Astrocyte of the cerebellum (primary cell): ENCODE measurements at places on chromosomes 11 and 22.

DNA sequence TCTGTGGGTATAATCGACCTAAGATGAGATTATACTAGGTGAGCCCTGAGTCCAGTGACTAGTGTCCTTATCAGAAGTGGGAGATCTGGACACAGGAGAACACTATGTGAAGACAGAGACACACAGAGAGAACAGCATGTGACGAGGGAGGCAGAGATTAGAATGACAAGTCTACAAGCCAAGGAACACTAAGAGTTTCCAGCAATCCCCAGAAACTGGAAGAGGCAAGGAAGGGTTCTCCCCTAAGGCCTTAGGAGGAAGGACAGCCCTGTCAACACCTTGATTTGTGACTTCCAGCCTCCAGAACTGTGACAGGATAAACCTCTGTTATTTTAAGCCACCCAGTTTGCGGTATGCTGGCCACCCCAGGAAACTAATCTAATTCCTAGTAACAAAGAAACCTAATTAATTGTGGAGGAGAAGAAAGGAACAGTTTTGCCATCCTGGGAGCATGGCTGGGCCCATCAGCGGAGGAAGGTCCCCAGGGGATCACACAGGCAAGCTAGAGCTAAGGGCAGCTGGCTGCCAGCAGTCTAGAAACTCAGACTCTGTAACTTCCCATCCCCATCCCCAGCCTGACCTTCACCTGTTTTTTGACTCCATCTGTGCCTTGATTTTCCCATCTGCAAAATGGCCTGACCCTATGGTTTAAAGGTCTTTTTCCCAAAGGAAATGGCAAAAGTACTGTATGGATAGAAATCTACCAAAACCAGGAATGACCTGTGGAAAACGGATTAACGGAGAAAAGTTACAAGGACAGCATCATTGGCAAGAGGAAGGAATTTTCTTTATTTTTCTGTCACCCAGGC, 10.3 kb upstream of the THOC5 start:
- no peak for DNase-seq

- DNase-seq: no peak
These were observed 190.4 kb downstream of the MAML2 start for GRCh38 chr11:96152623-96153022.

DNA sequence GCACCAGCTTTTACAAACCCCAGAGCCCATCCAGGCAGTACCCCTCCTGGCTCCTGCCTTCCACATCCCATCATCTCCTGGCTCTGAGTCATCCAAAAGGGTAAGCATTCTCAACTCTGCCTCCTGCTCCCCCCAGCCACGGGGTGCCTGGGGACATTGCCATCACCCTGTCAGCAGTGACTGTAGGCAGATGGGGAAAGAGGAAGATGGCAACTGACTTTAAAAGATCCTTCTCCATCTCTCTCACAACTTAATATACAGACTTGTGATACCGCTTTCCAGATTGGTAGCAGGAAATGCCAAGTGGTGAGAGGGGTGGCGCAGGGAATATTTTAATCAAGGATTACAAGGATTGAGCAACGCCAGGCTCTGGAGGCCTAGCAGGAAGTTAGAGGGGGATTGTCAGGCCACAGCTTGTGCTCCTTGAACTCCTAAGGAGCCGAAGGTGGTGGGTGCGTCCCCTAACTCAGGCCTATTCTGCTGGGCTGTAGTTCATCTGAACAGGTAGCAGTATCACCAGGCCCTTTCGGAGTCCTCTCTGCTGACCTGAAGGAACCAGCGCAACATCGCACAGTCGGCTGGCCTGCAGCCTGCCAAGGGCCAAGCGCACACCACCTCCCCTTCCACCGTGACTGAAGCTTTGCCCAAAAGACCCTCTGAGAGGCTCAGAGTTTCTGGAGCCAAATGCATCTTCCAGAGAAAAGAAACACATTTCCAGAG, 83.3 kb downstream of the ZC3H12C start:
- no peak for DNase-seq

GRCh38 chr11:63866211-63866610, 27.3 kb downstream of the MARK2 start:
- peak; percentile 54 for DNase-seq

DNA sequence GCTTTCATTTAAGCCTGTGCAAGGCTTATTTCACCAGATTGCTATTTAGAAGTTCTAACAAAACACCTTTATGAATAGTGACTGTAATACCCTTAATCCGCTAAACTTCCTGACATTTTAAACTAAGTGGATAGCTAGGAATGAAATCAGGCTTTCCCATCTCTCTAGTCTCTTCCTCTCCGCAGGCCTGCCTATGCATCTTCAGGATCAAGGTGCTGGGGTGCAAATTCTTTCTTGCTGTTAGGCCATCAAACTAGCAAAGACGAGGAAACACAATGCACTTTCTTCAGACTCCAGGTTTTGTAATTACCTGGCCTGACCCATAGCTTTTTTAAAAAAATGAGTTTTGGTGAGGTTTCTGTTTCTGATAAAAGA, 149.4 kb downstream of the DBX1 start:
- DNase-seq: no peak

DNA sequence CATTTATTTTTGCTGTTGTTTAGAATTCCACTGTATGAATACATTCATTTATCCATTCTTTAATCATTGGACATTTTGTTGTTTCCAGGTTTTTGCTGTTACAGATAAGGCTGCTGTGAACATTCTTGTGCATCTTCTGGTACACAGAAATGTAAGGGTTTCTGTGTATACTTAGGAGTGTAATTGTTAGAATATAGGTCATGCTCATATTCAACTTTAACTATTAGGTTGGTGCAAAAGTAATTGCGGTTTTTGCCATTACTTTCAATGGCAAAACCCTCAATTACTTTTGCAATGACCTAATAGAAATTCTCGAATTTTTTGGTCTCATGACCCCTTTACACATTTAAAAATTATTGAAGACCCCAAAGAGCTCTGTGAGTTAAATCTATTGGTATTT, 17.3 kb downstream of the ACER3 start:
- no peak for DNase-seq

DNA sequence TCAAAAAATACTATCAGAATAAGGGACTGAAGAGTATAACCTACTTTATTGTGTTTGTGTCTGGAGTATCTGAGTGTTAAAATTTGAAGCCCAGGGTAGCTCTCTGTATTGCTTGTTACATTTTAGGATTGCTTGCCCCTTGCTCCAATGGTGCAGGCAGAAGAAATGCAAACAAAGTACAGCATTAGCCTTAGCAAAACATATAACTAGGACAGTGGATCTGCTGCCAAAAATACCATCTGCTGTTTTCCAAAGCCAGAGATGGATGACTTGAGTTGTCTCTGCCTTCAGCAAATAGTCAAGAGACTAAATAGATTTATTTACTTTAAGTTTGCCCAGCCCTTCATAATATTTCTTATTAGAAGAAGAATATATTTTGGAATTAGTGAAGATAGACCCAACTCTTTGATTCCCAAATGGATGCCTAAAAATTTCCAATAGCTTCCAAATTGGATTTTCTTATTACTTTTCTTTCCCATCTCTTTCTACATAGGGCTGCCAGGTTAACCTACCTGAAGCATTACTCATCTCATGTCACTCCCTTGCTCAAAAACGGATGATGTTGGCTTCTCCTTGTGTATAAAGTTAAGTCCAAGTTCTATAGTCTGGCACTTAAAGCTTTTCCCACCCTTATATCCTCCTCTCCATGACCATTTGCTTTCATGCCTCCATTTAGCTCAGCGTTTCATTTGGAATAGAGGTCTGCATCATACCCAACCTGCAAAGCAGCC, 66.3 kb downstream of the LDLRAD3 start:
- DNase-seq: no peak

GRCh38 chr11:68384530-68385081, 72.2 kb downstream of the LRP5 start:
- no peak for DNase-seq

GRCh38 chr11:101600924-101601323, 17.1 kb upstream of the TRPC6 start:
- DNase-seq: no peak

GRCh38 chr11:128499613-128500253, 87.6 kb downstream of the ETS1 start:
- DNase-seq: no peak

GRCh38 chr22:22787786-22788459, 99.7 kb upstream of the IGLL5 start:
- DNase-seq: no peak

- no peak for DNase-seq
These were observed 3.3 kb downstream of the BDNF start for GRCh38 chr11:27696961-27697360.

- DNase-seq: no peak
These were observed 42.4 kb upstream of the RCE1 start for GRCh38 chr11:66800720-66801428.

GRCh38 chr11:115287266-115287665, 216.9 kb downstream of the CADM1 start:
- DNase-seq: no peak

DNA sequence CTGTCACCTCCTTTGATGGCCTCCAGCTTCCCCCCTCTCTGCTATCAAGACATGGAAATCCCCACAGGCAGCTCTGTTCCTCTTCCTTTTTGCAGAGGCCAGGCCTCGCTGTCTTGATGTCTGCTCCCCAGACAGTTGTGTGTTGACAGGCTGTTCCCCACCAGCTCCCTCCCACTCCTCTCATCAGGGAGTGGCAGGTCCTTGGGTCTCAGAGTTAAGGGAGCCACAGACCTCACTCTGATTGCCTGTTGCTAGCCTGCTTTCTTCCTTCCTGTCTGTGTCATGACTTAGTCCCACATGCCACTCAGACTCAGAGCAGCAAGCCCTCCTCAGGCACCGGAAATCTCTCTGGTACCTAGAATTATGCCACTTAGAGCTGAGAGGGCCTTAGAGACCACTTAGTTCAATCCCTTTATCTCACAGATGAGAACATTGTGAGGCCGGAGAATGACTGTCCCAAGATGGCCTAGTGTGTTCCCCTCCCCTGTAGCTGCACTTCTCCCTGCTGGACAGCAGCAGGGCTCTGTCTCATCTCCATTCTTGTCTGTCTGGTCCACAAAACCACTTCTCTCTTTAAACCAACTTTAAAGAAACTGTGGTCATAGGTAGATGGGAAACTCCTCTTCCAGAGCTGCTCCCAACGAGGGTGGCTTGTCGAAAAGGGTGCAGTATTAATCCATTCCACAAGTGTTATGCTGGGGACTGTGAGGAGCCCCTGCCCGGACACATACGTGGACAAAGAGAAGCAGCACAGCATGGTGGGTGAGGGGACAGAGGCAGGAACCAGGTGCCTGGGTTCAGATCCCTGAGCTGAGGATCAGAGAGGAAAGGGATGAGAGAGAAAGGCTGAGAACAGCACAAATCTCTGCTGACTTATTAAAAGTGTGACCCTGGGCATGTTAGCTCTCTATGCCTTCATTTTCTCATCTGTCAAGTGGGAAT, 4.2 kb downstream of the AMPD3 start:
- DNase-seq: no peak

DNA sequence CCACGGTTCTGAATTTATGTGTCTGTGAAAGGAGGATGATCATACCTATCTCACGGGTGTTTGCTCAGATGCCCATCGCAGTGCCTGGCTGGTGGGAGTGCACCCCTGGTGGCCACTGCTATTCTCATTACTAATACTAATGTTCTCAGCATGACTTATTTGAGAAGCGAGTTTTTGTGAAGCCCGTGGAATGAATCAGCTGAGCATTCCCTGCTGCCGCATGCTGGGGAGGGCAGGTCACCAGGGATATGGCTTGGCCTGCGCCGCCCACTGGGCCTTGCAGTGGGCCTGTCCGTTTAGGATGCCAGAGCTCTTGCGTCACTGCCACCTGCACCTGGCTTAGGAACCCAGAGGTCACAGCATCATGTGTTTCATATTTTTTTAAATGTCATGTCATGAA, 16.9 kb downstream of the CTTN start:
- DNase-seq: peak; percentile 22

DNA sequence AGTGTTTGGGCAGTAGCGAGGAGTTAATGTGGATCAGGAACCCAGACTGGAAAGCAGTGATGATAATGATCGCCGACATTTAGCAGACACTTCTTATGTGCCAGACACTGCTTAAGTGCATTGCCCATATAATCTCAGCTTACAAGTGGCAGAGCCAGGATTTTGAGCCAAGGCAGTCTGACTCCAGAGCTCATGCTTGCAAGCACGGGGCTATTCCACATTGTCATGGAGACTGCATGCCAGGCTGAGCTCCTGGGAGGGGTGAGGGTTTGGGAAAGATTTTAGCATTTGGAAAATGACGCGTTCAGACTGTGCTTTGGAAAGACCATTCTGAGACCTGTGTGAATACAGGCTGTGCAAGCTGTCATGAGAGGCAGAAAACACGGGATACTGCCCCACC, 302.7 kb downstream of the DDX10 start:
- DNase-seq: no peak

GRCh38 chr22:36136988-36137387, 23.6 kb downstream of the APOL3 start:
- DNase-seq: no peak

DNA sequence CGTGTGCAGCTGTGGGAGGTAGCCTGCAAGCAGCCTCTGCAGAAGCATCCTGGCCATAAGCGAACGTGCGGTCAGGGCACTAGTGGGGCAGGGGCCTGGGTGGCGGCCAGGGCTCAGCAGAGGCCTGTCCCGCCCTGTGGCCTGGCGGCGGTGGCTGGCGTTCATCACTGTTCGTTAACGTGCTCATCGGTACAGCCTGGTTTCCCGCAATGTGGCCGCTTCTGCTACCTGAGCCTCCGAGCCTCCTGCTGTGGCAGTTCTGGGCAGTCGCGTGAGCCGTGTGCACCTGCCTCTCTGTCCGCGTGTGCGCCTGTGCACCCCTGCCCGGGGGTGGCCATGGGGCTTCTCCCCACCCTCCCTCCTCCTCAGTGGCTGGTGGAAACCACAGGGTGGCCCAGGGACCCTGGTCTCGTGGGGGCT, 117.9 kb downstream of the KCNQ1OT1 start:
- no peak for DNase-seq

DNA sequence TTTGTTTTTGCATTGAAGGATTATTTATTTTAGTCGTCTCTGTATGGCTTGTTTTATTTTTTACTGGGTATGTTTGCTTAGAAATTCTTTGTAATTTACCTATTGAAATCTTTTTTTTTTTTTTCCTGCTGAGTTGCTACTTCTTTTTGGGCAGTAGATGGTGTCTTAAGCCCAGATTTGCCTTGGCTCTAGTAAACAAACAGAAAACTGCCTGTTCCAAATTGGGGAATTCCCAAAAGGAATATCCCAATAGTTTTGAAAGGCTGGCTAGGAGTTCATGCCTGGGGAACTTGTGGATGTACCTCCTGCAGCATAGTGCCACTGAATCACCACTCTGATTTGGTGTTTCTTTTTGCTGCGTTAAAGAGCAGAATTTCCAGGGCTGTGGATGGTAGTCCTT, 17.7 kb downstream of the PAMR1 start:
- DNase-seq: no peak

GRCh38 chr11:131923309-131923708, 552.9 kb downstream of the NTM start:
- DNase-seq: no peak

DNA sequence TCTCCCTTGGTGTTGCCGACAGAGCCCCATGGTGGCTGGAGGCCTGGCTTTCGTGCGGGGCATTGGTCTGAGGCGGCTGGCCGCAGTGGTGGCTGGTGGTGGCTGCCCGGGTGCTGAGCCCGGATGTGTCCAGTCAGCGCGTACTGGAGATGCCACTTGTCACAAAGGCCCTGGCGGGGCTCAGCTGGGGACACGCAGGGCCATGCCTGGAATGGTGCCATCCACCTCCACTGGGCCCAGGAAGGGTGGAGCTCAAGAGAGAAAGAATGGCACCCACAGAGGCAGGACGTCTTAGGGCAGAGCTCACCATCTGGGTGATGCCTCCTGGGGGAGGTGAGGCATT, 92.5 kb downstream of the CEP164 start:
- no peak for DNase-seq

- no peak for DNase-seq
These were observed 2.0 kb downstream of the KCNC1 start for GRCh38 chr11:17736579-17736893.
